AG09319 (cell line): ENCODE measurements at places on chromosomes 11 and 22.

DNA sequence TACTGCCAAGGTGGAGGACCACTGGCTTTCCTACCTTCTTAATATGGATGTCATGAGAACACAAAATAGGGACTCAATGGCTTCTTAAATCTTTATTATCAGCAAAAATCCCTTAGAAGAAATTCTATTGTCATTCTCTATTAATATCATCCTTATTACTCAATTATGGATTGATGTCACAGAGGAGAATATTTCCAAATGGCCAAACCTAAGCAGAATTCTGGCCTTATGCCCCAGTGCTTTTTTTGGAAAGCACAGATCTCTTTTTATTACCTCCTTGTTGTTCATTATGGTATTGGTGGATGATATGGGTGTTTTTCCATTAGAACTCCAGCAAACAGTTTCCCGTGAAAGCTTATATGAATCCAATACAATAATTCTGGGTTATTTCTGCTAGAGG, 9.9 kb downstream of the CRTAM start:
- no peak for DNase-seq

DNA sequence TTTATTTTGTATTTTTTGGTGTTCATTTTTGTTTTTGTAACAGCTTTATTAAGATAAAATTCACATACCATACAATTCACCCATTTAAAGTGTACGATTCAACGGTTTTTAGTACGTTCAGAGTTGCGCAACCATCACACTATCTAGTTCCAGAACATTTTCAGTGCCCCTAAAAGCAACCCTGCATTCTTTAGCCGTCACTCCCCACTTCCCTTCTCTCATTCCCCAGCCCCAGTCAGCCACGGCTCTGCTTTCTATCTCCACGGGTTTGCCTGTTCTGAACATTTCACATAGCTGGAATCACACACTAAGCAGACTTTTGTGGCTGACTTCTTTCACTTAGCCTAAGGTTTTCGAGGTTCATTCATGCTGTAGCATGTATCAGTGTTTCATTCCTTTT, 9.6 kb upstream of the KCNQ1OT1 start:
- DNase-seq: no peak

DNA sequence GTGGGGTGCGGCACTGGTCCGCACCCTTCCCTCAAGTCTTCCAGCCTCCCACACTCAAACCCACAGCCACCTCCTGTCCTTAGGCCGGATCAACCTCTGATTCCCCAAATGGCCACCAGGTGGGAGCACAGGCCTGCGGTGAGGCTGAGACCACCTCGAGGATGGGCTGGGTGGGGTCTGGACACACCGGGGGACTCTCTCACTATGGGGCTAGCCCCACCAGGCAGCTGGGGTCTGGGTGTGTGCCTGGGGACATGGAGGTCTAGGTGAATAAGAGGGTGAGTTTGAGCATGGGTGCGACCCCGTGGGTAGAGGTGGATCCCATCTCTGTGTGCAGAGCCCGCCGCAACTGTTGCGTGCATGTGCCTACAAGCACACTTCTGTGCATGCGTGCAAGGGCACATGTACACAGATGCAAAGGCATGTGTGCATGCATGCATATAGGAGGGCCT, 32.6 kb downstream of the MYO18B start:
- no peak for DNase-seq

DNA sequence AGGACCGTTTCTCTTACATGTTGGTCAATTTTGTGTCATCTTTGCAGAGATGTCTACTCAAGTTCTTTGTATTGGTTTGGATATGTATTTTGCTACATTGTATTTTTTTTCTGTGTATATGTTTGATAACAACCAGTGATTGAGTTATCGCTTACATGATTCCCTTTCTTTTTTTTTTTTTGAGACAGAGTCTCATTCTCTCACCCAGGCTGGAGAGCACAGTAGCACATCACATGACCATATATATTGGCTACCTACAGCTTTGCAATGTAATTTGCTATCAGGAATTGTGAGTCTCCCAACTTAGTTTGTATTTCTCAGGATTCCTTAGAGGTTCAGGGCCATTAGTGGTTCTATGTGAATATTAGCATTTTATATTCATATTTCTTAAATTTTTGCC, 59.5 kb downstream of the LRRC74B start:
- DNase-seq: no peak

GRCh38 chr22:42340829-42341383, 70.5 kb upstream of the TCF20 start:
- no peak for DNase-seq

DNA sequence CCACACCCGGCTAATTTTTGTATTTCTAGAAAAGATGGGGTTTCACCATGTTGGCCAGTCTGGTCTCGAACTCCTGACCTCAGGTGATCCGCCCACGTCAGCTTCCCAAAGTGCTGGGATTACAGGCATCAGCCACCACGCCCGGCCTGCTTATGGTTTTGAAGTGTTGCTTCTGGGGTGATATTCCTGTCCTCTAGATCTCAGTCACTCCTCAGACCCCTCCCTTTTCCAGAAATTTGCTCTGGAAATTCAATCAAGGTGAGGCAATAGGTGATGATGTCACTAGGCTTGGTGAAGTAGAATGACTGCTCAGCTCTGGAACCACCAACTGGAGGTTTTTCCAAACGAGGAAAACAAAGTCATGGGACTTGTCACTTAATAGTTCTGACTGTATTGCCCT, 36.6 kb upstream of the CREB3L1 start:
- DNase-seq: no peak

- peak; percentile 29 for DNase-seq
These were observed 77.0 kb downstream of the DDIAS start for GRCh38 chr11:82978422-82979099.

DNA sequence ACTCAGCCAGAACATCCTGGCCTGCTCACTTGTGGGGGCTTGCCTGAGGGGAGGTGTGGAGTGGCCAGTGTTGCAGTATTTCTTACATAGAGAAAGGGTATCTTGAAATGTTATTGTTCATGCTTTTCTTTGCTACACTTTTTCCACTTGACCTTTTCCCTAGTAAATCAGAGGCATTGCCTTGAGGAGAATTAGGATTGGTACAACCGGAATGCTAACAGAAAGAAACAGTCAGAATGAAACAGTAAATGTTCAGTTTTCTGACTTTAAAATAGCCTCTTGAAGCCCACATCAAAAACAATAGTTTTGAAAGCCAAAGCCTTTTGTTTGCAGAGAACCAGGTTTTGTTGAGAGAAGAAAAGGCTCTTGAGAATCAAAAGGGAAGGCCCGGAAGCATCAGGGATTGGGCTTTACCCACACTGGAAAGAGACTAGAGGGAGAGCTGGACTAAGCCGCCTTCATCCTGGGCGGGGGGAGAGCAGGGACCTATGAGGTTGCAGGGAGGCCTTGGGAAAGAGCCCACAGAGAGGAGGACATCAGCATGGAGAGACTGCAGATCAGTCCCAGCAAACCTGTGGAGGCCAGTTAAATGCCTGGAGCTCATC, 12.4 kb downstream of the ADM start:
- DNase-seq: no peak

- DNase-seq: no peak
These were observed 2.3 kb downstream of the TSPAN18 start for GRCh38 chr11:44729063-44729462.

DNA sequence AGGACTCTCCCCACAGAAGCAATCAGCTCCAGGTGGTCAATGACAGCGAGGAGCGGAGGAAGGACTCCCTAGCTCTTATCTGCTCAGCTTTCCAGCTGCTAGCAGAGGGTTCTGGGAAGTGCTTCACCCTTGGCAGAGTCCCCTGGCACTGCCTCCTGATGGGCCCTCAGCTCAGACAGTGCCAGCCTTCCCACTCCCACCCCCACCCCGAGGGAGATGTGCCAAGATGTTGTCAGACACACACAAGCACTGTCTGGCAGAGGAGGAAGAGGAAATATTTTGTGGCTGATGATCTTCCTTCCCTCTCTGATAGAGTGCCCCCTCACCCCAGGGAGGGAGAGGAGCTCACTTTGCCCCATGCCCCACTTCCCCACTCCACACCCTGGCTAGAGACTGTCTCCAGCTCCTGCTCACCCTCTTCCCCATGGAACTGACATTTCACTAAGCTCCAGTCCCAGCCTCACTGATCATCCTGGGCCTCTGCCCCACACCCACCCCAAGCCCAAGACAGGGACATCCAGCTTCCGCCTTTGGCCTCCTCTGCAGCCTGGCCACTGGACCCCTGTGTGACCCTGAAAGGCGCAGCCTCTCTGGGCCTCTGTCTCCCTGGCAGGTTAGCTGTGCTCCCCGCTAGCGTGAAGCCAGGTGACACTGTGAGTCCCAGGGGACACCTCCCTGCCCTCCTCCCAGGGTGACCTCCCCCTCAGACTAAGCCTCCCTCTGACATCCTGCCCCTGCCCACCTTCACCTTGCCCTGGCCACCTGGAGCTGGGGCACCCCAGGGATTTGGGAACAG, 44.5 kb downstream of the SLCO2B1 start:
- DNase-seq: no peak

DNA sequence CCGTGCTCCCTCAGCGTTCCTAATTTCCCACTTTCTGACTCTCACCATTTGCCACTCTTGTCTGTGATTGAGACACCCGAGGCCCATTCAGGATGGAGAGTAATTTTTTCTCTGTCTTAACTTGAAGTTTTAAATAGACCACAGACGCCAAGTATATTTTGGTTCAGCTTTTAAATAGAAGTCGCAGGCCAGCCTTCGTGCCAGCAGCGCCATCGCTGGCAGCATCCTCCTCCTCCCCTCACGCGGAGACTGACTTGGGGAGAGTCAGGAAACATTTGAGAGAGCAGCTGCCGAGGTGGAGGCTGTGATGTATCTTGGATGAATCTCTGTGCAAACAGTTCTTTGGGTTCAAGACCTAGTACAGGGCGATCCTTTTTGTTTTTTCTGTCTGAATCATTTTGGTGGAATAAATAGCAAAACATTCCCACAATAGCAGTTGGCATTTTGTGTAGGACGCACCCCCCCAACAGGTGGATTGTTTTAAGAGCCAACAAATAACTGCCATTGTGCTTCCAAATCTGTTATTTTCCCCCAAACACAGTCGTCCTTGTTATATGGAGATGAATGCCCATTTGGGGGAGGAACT, 889 bp upstream of the DMC1 start:
- DNase-seq: no peak

- no peak for DNase-seq
These were observed 147.5 kb downstream of the ST3GAL4 start for GRCh38 chr11:126502982-126503381.

GRCh38 chr11:13271060-13271693, 6.4 kb upstream of the BMAL1 start:
- no peak for DNase-seq

GRCh38 chr11:110086892-110087309, 6.3 kb upstream of the ZC3H12C start:
- no peak for DNase-seq

GRCh38 chr22:30591191-30591587, 521 bp downstream of the PES1 start:
- no peak for DNase-seq

DNA sequence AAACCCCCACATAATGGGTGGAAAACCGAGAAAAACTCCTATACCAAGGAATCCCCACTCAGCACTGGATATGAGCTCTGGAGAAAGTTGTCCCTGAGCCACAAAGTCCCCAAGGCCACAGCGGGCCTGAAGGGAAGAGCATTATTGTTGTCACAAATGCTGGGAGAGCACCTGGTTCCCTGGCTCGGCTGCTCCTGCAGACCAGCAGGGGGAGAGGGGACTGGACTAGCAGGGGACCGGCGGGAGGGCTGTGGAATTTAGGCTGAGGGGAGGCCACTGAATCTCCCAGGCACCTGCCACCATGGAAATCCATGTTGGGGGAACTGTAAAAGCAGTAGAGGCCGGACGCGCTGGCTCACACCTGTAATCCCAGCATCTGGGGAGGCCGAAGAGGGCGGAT, 7.0 kb downstream of the PC start:
- no peak for DNase-seq

DNA sequence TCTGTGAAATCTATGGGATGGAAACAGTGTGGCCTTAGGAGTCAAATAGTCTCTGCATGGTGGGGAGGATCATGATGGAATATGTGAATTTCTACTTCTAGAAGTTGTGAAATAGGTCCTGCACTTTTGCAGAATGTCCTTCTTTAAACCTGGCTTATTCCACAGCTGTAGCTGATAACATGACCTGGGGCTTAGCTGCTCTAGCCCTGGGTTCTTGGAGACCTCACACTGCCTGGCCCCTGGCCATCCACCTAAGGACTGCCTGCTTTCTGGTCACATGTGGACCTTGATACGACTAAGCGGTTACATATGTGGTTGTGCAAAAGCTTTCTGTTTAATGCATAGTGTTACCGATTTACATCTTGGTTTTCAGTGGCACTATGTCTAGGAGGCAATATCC, 88.2 kb downstream of the SWAP70 start:
- no peak for DNase-seq

- DNase-seq: no peak
These were observed 716.6 kb upstream of the LUZP2 start for GRCh38 chr11:23780231-23780630.

DNA sequence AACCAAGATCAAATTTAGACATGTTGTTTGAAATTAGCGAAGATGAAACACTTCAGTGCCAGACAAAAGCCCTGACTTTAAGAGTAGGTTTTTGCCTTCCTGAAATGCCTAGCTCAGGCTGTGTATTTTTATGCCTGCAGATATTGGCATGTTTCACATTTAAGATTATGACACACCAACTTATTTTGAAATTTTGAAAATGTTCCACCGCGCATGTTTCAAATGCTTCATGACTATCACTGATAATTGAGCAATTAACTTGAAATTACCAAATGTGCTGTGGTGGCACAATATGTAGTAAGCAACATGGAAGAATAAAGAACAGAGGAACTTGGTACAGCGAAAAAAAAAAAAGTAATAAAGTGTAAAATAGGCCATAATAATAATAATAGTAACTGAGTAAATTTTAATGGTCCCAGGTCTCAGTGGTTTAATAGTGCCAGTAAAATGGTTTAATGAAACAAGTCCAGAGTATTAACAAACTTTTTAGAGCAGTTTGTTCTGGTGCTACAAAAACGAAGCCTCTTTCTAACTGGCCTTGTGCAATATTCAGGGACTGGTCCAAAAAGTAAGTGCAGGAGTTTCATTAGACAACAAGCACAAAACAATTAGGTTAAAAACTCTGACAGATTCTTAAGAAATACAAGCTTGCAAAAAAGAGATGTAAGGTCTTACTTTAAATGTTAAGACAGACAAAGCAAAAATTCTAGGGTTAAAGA, 112.5 kb upstream of the SOX6 start:
- no peak for DNase-seq

DNA sequence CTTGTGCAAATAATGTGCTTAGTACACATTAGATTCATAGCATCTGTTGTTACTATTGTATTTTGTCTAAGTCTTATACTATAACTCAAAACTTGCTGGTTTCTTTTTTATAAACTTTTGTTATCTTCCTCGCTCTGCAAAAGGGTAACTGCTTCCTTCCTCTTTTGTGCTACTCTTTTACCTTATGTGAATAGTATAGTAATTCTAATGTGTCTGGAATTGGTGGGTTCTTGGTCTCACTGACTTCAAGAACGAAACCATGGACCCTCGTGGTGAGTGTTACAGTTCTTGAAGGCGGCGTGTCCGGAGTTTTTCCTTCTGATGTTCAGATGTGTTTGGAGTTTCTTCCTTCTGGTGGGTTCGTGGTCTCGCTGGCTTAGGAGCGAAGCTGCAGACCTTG, 563.1 kb upstream of the LUZP2 start:
- DNase-seq: no peak
